ENCODE measurements at places on chromosomes 6 and 20. TPM values are rescaled to one million over a fixed set of nuclear protein-coding genes. Genes with fewer than 3 reads are reported as not detected.

GRIK2 gene
- total RNA-seq = 2.7 TPM

USP49 gene
- 2.0 TPM for total RNA-seq

ADGRF1 gene
- total RNA-seq = not detected

SRMS gene
- not detected for total RNA-seq

SH3BGRL2 gene
- 7.9 TPM for total RNA-seq

TRMT6 gene
- 6.1 TPM for total RNA-seq

GDAP1L1 gene
- total RNA-seq = 0.38 TPM

DNA sequence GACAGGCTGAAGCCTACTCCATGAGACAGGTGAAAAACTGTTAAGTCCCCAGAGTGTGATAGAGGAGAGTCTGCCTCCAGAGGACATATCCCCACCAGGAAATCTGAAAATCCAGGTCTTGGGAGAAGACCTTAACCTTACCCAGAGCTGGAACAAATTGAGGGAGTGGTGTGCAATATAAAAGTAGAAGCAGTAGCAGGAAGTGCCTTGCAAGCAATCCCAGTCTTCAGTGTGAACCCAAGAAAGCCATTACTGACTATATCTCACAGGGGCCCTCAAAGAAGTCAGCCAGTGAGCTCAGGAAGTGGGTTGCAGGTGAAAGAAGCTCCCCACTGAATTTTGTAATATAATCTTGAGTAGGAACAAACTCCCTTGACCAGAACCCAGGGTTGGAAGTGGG lies 41.9 kb upstream of the PKIB start:
- no peak for DNase-seq

DNA sequence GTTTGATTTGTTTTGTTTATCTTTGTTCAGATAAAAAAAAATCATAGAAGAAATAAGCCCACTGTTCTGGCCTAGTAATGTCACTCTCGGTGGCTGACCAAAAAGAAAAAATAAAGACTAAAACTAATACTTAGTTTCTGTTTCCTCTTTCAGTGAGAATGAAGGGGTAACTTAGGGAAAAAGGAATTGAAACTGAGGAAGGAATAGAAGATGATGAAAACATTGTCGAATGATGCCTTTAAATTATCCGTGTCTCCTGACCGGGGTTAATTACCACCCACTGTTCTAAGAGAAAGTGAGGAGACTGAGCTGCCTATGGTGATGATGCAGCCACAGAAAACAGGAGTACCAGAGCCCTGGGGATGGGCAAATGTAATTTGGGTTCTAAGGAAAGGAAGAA lies 73.1 kb downstream of the PTCHD4 start:
- no peak for DNase-seq

- no peak for DNase-seq
These were observed 5.2 kb downstream of the DLGAP4 start for GRCh38 chr20:36311141-36311853.

DNA sequence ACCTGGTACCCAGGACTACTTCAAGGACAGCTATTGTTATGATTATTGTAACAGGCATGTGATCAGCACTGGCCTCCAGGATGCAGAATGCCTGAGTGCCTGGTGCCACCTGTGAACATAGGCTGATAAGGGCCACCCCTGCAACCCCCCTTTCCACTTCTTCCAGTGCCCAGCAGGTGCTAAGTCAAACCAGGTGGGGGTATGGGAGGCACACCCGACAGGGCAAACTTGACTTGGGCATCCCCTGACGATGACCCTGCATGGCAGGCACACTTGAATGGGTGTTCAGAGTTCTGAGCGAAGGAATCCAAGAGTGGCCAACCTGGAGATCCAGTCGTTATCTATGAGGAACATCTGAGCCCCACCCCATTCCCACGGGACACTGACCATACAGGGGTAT lies 3.4 kb downstream of the ADA start:
- no peak for DNase-seq

- peak; percentile 85 for DNase-seq
These were observed 31.2 kb downstream of the PARD6B start for GRCh38 chr20:50762435-50763220.

GRCh38 chr20:33127422-33128097 lies 40.4 kb upstream of the BPIFA2 start:
- DNase-seq = no peak

GRCh38 chr6:22928775-22929174 lies 359.4 kb downstream of the HDGFL1 start:
- DNase-seq = no peak

All from Right ventricle myocardium inferior (tissue), 1 donor.